ENCODE measurements at places on chromosomes 11 and 22.

- DNase-seq = no peak
Measured at GRCh38 chr11:44579302-44579761, 13.9 kb downstream of the CD82 start.

- no peak for DNase-seq
Measured at GRCh38 chr11:73866586-73866996, 10.1 kb downstream of the COA4 start.

GRCh38 chr11:3153291-3153861 lies 11.7 kb downstream of the OSBPL5 start:
- DNase-seq = peak; percentile 5

GRCh38 chr11:44930588-44931302 lies 19.9 kb downstream of the TP53I11 start:
- DNase-seq = no peak

GRCh38 chr11:86595451-86595850 lies 77.0 kb downstream of the ME3 start:
- DNase-seq = no peak

DNA sequence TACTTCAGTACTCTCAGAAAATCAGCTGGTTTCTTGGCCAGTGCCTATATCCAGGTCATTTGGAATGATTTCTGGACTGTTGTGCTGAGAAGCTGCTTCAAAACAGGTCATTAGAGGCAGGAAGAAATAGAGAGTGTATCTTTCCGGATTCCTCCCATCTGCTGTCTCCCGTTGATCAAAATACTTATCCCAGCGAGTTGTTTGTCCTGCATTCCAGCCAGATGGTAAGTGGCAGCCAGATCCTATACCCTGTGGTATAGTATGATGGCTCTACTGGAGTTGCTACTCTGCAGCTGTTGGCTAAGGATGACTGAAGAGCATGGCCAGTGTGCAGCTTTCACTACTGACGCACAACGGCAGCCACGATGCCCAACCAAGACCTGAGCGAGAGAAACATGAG lies 560.9 kb upstream of the ANO5 start:
- DNase-seq = no peak

GRCh38 chr22:31089160-31090100 lies 8.3 kb downstream of the SMTN start:
- peak; percentile 66 for DNase-seq

DNA sequence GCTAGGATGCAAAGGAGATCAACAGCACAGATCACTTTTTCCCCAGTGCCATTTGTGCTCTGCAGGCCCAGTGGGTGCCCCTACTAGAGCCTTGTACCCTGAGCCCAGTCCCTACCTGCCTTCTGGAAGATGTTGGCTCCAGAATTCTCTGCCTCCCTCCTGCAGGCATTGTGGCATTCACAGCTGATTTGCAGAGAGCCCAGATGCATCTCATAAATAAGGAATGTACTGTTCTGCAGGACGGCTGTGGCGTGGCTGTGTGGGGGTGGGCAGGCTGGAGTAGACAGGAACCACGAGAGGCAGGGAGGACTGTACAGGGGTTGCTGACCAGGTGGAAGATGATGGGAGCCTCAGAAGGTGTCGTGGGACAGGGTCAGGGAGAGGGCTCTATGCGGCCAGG lies 11.2 kb upstream of the MIAT start:
- no peak for DNase-seq

DNA sequence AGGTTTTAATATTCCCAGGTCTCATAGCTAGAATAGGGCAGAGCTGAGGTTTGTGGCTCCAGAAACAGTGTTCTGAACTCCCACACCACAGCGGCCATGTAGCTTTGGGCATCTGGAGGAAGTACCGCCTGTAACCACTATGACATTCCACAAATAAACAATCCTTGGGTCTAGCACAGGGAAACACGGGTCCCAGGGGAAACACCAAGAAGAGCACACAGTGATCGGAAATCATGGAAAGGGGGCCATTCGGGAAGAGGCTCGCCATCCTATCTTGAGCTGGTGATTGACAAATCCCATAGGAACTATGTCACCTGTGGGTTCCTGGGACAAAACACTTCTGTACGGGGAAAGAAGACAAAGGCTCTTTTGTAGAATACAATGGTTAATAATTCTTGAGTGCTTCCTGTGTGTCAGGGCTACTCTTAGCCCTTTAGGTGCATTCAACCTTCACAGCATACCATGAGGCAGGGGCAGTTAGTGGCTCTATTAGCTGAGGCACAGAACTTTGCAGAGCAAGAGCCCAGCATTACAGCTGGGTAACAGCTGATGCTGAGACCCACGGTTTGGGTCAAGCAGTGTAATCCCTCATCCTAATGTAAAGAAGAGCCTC lies 514.2 kb downstream of the NTM start:
- DNase-seq = peak; percentile 20

GRCh38 chr22:36510966-36511881 lies 4.4 kb upstream of the FOXRED2 start:
- peak; percentile 85 for DNase-seq

DNA sequence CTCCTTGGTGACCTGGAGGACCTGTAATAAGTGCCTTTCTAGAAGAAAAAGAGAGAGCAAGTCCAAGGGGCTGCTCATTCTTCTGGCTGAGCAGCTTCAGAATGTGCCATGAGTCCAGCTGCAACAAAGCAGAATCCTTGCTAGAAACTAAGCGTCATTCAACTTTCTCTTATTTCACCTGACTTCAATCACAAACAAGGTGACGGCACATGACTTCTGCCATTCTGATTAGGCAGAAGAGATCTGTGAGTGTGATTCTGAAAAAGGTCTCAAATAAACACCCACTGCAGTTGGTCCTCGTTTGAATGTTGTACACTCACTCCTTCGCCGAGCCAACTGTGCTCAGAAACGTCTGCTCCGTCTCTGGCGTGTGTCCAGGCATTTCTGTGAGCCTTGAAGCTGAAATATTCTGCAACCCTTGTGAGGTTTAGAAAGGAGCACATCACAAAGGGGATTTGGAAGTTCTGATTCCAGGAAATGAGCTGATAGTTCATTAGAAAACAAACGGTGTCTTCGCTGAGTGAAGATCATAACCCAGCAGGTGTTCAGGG lies 623.8 kb upstream of the KIRREL3 start:
- no peak for DNase-seq

DNA sequence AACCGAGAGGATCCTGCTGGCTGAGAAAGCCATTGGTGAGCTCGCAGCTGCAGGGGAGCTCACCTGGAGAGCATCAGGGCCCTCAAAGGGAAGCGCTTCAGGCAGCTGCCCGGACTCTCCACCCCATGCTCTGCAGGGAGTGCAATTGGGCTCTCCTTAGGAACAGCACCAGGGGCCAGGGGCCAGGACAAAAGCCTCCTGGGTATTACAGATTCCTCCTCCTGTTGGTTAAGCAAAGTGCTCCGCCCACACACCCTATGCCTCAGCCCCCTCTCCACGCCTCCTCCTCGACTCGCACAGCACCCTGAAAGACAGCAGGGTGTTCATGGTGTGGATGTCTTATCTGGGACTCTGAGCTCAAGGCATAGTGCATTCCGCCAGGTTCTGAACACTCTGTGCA lies 139.9 kb downstream of the SHANK2 start:
- DNase-seq = no peak

DNA sequence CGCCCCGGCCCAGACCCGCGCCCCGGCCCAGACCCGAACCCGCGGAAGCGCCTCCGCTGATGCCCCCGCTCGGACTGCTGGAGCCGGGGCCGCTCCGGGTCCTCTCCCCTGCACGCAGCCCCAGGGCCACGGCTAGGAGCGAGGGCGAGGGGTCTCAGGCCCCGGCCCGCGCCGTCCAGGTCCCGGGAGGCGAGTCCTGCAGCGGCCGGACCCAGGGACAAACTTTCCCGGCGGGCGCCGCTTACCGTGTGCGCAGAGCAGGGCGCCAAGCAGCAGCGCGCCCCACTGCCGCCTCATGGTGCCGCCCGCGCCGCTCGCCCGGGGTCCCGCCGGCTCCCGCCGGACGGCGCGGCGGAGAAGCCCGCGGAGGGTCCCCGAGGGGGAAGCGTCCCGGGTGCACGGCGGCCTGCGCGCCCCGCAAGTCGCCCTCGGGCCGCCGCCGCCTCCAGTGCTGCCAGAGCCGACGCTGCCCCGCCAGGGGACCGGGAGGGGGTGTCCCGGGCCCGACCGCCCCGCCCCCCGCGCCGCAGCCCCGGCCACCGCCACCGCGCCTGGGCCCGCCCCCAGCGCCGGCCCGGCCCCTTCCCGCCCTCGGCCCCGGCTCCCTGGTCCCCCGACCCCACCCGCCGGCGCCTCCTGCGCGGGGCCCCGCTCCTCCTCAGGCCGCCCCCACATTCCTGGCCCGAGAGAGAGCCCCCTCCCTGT lies at the start of gene LRP4:
TSS of gene LRP4 (minus strand) at position 468 of the 705 bp plus-strand sequence. CDS start at position 297, 171 bp downstream.
- peak; percentile 36 for DNase-seq

- DNase-seq = no peak
Measured at GRCh38 chr11:57742087-57742452, 779 bp downstream of the SELENOH start.

DNA sequence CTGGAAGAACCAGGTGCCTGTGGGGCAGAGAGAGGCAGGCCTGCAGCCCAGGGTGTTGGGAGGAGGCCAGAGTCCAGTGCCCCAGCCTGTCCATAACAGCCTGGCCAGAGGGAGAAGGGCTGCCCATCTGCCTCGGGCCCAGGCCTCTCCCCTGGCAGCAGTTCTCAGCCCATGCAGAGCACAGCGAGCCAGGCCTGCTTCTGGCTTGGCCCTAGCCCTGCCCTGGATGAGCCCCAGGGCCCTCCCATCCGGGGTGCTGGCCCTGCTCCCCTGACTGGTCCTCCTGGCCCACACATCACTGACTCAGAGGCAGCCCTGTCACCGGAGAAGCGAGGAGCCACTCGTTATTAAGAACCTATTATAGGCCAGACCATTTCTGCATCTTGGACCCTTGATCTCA lies 19.7 kb upstream of the MYRF start:
- no peak for DNase-seq
